BJ (cell line): ENCODE measurements at places on chromosomes 2 and 18.

DNA sequence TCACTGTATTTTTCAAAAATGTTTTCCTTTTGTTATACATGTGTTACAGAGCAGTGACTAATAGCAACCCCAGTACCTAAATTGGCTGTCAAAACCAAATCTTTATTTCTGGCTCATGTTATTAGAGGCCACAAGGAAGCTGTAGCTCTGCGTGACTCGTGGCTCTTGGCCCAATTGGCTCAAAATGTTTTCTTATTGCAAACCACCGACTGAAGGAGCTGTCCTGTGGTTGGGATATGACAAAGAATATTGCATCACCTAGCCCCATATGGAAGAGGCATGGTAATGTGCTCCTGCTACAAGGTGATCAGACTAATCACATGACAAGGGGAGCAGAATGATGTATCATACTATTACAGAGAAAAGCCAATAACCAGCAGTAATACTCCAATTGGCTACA, 1058.5 kb downstream of the CBLN2 start:
- DNase-seq: no peak

- no peak for DNase-seq
These were observed 234.4 kb upstream of the PXDN start for GRCh38 chr2:1978706-1979105.

DNA sequence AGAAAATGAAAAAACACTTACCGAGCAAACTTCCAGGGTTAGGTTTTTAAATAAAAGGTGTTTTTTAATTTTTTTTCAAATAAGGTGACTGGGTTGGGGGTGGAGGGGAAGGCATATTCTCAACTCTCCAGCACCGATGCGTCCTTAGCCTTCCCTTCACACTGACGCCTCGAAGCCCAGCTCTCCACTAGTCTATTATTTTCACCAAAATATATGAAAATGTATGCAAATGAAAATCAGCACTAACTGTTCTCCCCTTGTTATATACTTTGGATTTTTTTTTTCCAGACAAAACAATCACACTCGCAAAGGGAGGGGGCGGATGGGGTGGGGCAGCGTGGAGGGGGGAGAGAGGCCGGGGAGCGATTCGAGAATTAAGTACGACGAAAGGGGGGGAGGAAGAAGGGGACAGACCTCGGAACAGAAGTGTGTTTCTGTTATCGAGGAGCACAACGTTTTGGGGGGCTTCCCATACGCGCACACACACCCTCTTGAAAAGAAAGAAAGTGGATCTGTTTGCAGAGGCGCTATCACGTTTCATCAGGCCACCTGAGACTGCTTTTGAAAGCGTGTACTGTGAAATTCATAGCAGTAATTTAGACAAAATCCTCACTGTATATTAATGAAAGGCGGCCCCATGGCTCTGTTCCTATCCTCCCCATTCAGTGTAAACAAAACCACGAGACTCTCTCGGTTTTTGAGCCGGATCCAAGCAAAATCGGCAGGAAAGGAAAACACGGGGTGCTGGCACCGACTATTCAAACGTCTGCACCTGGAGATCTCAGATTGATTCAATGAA, 2.4 kb upstream of the POU3F3 start:
- no peak for DNase-seq

DNA sequence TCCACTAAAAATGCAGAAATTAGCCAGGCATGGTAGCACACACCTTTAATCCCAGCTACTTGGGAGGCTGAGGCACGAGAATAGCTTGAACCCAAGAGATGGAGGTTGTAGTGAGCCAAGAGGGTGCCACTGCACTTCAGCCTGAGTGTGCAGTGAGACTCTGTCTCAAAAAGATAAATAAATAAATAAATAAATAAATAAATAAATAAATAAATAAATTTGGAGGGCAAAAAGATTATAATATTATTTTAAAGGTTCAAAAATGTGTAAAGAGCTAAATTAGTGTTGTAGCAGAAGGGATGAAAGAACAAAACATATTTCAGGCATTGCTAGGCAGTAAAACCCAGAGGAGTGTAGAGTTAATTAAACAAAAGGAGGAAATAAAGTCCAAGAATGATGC, 1136.4 kb upstream of the CDH2 start:
- DNase-seq: no peak
